ENCODE measurements at places on chromosomes 4 and X. TPM values are rescaled to one million over a fixed set of nuclear protein-coding genes. Genes with fewer than 3 reads are reported as not detected.

The G3BP2 gene
- total RNA-seq, result 183 TPM

The ATP1B4 gene
- total RNA-seq, result not detected

The KLB gene
- total RNA-seq, result 0.40 TPM

The DOK7 gene
- 0.80 TPM for total RNA-seq

The FHDC1 gene
- total RNA-seq, result 14.0 TPM

All from colonic mucosa (tissue), 4 donors.